ENCODE measurements at places on chromosomes 7 and 10. TPM values are rescaled to one million over a fixed set of nuclear protein-coding genes. Genes with fewer than 3 reads are reported as not detected.

The PODXL gene
- total RNA-seq = 2.3 TPM

The STN1 gene
- 27.6 TPM for total RNA-seq

DNA sequence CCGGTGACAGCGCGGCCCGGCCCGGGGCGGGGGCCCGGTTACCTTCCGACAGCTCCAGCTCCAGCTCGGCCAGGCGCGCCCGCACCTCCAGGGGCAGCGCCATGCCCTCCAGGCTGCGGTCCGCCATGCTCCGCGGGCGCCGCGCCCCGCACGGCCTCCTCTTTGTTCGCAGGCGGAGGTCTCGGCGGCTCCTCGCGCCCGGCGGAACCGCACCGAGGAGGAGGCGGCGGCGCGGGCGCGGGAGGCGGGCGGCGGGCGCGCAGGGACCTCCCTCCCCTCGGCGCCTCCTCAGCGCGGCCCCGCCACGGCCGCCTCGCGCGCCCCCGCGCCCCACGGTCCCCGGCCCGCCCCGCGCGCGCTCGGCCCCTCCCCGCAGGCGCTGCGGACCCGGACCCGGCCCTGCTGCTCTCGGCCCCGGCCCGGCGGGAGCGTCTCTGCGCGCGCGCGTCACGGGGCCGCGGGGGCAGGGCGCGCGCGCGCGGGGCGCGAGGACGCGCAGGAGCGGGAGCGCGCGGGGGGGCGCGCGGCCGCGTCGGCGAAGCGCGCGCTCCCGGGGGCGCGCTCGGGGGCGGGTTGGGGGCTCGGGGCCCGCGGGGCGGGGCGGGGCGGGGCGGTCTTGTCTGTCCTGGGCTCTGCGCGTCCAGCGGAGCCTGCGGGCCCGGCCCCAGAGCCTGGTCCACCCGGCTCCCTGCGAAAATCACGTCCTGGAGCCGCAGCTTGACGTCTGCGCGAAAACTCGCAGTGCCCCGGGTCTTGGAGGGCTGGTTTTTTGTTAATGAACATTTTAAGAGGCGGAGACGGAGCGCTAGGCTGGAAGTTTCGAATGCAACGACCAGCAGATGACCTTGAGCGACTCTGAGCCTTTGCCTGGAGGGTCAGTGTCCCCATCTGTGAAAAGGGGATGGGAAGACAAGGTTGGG lies at the start of gene DIP2C:
Gene DIP2C (minus strand): TSS at position 217 of the 920 bp plus-strand sequence. CDS start 90 bp downstream, at position 127.
- DNase-seq = peak; percentile 43

GRCh38 chr7:139328375-139328774 lies 12.8 kb upstream of the FMC1 start:
- DNase-seq = peak; percentile 14

DNA sequence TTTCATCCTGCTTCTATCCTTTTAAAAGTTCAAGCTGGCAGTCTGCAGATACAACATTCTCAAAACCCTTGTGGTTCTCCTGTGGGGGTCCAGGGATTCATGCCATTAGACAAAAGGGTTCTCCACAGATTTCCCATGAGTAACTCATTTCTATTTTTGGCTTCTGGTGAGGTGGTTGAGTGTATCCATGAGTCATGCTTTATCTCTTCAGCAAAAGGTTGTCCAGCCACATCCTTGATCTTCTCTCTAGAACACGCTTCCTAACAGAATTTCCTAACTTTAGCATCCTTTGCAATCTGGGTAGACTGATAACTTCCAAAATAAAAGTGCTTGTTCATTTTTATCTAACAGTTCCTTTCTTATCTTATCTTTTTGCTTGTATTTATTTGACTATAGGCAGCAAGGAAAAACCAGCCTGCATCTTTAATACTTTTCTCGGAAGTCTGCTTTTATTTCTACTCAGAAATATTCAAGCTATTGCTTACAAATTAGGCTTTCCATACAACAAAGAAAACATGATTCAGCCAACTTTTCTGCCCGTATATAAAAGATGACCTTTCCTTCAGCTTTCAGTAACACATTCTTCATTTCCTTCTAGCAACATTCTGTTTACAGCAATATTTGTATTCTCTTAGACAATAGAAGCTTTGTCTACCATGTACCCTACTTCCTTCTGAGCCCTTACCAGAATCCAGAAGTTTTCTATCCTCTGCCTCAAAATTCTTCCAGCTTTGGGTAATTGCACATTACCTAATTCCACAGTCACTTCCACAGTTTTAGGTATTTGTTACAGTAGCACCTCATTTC lies 79.3 kb upstream of the IL6 start:
- DNase-seq = no peak

- DNase-seq = no peak
Measured at GRCh38 chr7:98329791-98330373, 48.4 kb downstream of the BRI3 start.

DNA sequence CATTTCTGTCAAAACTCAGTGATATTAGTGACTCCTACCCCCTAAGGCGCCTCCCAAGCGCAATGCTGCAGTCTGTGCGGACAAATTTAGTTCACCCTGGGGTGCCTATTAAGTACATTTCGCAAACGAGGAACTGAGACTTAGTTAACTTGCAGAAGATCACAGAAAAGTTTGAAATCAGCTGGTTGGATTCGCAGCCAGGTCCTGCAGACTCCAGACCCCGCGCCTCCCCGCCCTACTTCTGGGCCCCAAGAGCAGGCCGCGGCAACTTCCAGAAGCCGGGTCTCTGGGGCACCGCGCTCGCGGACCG lies 588 bp downstream of the CYREN start:
- no peak for DNase-seq

DNA sequence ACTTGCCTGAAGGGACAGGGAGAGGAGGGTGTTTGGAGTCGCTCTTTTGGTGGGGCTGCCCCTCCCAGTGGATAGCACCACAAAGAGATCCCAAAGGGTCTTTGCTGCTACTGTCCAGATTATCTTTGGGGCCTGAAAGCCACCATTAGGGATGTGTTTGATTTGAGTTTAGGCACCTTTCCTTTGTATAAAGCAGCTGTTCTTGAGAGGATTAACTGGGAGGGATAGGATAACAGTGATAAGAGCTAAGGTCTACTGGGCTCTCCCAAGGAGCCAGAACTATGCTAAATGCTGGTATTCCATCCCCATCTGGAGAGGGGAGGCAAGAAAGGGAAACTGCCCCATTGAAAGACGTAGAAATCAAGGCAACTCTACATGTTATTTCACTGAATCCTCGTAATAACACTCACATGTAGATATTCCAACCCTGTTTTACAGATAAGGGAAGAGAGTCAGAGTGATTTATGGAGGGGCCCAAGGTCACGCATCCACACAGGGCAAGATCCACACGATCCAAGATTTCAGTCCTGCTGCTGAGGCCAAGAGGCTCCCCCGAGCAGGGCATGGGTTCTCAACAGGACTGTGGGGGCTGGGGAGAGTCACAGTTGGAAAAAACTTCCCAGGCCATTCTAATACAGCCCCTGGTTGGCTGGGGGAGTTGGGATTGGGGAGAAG lies 11.1 kb upstream of the TCF7L2 start:
- DNase-seq = no peak

Data from NCI-H460 (cell line).